ENCODE measurements at places on chromosomes 12 and 14.

- no peak for DNase-seq
These were observed 89.2 kb downstream of the NTS start for GRCh38 chr12:85963326-85963725.

- no peak for DNase-seq
These were observed 22.4 kb downstream of the FAM222A start for GRCh38 chr12:109735825-109736551.

DNA sequence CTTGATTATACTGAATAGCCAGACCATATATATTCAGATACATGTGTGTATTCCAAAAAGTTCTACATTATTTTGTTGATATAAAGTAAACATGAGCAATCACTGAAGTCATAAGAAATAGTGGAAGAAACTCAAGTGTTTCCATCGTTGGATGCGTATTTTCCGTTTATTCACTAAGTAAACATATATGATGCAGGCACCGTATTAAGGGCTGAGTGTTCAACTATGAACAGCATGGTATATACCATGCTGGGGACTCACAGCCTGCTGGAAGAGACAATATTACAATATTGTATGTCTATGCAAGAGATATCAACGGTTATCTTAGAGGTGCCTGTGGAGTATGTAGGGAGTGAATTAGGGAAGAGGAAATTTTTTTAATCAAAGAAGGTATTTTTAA is 1.2 kb downstream of the PYROXD1 start:
- no peak for DNase-seq

DNA sequence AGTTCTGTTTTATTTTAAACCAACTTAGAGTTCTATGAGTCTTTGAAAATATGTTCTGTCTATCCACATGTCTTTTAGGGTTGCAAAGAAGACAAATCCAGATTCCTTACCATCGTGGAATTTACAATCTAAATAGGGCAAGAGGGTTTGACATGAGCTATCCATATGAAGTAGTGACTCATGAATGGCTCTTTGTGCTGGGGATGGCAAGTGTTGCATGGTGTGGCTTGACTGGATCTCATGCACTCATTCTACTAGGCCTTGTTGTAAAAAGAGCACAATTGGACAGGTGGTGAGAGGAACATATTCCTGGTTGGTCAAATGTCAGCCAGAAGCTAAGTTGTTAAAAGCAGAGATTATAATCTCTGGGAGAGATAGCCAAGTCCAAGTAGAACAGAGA is 509.1 kb downstream of the DIO2 start:
- no peak for DNase-seq

DNA sequence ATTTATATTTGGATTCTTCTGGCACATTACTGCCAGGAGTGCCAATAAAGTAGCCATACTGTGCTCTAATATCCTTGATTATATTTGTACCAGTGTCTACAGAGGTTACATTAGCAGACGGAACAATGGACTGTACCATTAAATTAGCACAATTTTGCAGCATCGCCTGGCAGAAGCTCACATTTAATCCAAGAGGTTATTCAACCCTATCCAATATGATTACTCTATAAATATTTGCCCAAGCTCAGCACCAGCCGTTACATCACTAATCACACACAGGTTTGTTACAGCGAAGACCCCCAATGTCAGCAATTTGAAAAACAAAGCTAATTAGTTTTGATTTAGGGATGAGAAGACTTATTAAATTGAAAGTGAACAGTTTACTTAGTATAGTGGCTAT is 16.9 kb upstream of the MGST1 start:
- DNase-seq = no peak

Data from GM03348 (cell line).